ENCODE measurements at places on chromosomes 6 and 20.

DNA sequence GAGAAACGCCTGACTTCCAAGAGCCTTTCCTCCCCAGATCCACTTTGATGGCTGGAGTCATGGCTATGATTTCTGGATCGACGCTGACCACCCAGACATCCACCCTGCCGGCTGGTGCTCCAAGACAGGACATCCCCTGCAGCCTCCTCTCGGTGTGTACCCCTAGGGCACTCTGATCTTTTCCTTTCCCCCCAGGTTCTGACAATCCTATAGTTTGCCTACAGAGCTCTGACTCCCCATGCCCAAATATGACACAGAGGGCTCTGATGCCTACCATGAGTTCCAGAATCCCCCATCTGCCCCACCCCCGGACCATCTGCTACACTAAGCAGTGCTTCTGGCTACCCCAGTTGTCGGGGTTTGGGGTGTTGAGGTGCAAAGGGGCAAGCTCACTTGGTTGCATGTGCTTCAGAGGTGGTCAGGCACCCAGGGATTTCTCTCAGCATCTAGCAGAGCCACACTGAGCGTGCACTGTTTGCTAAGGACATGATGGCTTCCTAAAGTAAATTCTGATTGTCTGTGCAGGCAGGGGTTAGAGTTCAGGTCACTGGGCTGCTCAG lies 24.0 kb upstream of the SGK2 start:
- DNase-seq, result no peak

DNA sequence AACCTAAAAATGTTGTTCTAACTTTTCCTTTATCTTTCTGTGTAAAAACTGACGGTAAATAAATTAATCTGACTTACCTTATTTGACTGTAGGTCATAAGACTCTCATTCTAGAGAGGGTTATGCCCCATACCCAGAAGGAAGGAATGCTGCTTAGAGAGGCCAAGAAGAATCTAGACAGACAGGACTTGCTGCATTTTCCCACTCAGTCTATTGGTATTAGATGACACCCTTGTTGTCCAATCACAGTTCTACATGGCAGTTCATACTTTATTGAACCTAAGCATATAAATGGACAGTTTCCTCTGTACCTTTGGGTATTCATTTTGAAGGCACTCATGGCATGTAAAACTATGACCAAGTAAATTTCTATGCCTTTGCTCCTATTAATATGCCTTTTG lies 359.6 kb upstream of the ID4 start:
- no peak for DNase-seq

DNA sequence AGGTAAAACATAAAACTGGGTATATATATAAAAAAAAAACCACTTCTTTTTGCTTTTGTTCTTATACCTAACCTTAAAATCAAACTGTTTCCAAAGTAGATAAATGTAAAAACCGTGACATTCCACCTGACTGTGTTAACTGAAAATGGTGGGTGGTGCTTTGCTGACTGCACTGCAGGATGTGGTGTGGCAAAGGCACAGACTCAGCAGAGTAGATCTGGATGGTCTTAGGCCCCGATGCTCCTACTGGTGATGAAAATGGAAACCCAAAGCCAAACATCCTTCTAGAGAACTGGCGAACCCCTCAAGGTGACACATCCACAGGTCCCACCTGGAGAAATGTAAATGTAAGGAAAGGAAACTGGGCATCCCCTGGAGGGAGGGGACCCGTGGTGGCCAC lies 8.9 kb downstream of the TGIF2 start:
- no peak for DNase-seq

GRCh38 chr20:38095017-38095686 lies 61.6 kb downstream of the RPRD1B start:
- no peak for DNase-seq

- DNase-seq, result no peak
Observed at GRCh38 chr6:47098570-47098993, 56.5 kb upstream of the ADGRF1 start.

DNA sequence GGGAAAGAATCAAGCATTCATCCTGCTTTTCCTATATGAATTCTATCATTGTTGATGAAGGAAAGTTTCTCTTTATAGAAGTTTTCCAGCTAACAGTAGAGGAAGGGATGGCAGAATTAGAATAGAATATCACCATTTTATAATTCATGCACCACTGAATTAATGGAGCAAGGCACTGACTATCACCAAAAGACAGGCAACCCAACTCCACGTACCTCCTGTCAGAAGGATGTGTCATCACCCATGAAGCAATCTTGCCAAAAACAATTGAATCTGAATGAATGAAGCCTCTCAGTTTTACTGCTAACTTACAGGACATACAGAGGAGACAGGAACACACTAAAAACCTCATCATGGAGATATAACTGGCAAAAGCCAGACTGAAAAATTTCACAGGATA lies 122.4 kb downstream of the NFATC2 start:
- DNase-seq, result no peak

DNA sequence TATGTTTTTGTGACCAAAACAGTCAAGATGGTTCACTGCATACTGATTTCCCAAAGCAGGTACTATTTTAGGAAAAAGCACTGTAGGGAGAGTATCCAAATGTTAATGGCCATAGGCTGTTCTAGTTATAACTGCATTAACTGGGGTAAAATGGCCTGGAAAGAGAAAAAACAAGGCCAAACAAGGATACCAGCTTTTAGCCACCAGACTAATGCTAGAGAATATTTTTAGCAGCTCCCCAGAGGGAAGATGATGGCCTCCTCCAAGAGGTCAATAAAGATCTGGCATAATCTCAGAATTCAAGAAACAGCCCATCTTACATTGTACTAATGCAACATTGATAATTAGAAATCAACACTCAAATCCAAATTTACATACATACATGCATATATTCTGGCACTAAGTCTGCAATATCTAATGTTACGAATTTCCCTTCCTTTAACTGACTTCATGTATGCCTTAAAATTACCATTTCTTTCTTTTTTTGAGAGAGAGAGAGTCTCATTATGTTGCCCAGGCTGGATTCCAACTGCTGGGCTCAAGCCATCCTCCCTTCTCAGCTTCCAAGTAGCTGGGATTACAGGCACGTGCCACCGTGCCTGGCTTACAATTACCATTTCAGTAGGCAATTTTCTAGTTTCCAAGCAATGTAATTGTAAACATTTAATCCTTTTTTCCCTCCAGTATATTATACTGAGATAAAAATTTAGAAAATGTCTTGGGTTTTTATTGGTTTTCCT lies 9.3 kb downstream of the COX7A2 start:
- DNase-seq, result no peak

GRCh38 chr6:115319823-115320222 lies 740.9 kb downstream of the FRK start:
- DNase-seq, result no peak

- no peak for DNase-seq
Observed at GRCh38 chr6:122452509-122452908, 19.1 kb downstream of the SERINC1 start.

GRCh38 chr6:44305200-44305725 lies 7.9 kb downstream of the AARS2 start:
- no peak for DNase-seq
